Effector memory CD8-positive, alpha-beta T cell (primary cell): ENCODE measurements at places on chromosomes 2 and 18.

- DNase-seq: no peak
These were observed 85.6 kb downstream of the DDX1 start for GRCh38 chr2:15677141-15677843.

- no peak for DNase-seq
These were observed 97.1 kb downstream of the DPP4 start for GRCh38 chr2:161976917-161977316.

GRCh38 chr2:38937548-38937947 is 47.9 kb downstream of the ARHGEF33 start:
- no peak for DNase-seq

- no peak for DNase-seq
These were observed 261.1 kb upstream of the ZEB2 start for GRCh38 chr2:144780983-144781382.

DNA sequence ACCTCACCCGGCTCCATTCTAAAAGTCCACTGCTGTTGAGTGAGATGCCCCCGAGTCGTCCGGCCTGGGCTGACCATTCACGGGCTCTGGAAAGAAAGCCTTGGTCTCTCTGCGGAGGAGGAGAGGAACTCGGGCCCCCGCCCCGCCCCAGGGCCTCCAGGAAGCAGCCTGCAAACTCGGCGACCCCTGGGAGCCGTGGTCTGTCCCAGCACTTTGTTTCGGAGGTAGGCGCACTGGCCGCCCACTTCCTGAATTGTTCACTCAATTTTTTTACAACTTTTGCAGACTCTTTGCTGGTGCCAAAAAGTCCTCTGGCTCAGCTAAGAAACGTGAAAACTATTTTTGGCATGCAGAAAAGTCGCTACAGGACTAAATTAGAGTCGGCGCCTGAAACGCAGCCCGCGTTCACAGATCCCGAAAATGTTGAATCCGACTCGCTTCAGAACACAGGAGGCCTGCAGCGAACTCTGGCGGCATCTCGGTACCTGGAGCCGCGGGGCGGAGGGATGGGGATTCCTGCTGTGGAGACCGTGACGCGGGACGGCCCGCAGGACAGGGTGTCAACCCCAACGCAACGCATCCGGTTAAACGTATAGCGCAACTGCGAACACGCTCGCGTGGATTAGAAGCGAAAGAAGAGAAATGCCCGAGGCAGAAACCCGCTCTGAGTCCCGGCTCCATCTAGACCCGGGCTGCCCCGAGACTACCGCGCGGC is 1.5 kb downstream of the PXDN start:
- DNase-seq: no peak

DNA sequence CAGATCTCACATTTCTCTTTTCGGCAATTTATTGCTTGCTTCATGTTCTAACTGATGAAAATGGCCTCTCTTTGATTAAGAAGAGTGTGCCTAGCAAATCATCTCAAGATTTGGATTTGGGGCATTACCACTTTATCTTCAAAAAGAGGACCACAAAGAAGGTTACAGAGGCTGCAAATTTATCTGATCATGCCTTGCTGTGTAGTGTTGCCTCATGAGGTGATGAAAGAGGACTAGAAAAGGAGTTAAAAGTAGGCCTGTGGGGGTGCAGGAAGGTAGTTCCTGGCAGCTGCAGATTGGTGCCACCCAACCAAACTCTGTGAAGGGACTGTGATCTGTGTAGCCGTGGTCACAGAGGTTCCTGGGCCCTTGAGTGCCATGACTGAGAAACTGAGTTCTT is 69.2 kb downstream of the PRELID3A start:
- no peak for DNase-seq

GRCh38 chr2:42854207-42854818 is 61.9 kb upstream of the HAAO start:
- DNase-seq: no peak

DNA sequence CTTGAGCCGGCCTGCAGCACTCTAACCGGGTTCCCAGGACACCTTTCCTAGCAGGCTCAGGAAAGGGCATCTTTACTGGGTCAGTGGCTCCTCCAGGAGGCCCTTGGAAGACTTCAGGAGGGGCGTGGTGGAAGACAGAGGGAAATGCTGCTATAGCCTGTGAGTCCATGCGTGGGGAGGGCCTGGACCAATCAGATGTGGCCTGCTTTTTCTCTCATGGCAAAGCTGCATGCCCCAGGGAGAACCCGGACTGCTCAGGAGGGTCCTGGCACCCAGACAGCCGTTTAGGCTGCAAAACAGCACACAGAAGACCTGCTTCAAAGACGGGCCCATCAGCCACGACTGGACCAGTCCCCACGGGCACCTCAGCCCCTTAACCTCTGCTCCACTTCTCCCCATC is 84.4 kb downstream of the EIPR1 start:
- DNase-seq: no peak

- no peak for DNase-seq
These were observed 173.8 kb upstream of the TMEM200C start for GRCh38 chr18:6069103-6069502.

- DNase-seq: no peak
These were observed 182.4 kb downstream of the CDH2 start for GRCh38 chr18:27994571-27994970.

DNA sequence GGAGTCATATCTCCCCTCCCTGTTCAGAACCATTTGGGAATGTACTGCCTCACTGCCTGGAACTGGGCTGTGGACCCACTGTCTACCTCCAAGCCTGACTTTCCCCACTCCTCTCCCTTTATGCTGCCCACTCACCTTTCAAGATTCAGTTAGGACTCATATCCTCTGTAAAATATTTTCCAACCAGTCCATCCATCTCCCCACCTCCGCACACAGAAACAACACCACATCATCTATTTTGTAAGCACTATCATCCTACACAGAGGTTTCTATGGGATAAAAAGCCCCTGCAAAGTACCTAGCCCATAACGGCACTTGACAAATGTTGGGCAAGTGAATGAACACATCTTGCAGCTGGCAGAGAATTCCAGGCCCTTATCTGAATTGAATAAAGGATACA is 250.8 kb downstream of the ANAPC1 start:
- no peak for DNase-seq

DNA sequence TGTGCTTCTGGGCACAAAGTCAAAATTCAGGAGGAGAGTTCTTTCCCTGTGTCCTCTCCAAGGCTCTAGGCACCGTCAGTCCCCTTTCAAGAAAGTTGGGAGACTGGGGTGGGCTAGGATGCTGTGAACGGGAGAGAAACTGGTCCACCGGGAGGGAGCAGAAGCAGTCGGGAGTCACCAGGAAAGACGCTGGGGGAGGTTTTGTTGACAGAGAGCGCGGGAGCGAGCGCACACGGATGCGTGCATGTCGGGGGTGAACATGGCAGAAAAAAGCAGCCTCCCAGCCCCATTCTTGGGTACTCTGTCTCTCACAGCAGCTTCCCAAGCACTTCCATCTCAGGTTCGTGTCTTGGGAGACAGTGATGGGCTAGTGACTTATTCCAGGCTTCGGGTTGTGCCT is 97.1 kb upstream of the PXDN start:
- no peak for DNase-seq

DNA sequence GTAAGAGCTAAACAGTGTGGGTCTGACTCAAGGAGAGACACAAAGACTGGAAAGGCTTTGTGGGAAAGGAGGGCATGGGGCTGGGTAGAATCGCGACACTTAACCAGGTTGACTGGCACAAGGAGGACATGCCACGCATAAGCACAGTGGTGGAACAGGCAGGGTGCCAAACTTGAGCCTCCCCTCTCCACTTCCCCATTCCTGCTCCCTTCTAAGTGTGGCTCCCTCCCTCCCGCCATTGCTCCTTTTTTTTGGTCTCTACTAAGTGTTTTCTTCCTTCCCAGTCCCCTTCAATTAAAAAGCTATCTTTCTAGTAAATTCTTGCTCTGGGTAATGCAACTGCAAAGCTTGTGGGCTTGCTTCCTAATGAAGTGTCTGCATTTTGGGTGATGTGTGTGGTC is 40.3 kb upstream of the ZFP36L2 start:
- DNase-seq: no peak

GRCh38 chr2:106053116-106053515 is 141.0 kb downstream of the UXS1 start:
- peak; percentile 24 for DNase-seq

- no peak for DNase-seq
These were observed 135.8 kb downstream of the IKZF2 start for GRCh38 chr2:213015387-213016165.

GRCh38 chr18:74282755-74283554 is 8.8 kb downstream of the CYB5A start:
- no peak for DNase-seq

- DNase-seq: no peak
These were observed 7.5 kb upstream of the MYO3B start for GRCh38 chr2:170170281-170171040.

DNA sequence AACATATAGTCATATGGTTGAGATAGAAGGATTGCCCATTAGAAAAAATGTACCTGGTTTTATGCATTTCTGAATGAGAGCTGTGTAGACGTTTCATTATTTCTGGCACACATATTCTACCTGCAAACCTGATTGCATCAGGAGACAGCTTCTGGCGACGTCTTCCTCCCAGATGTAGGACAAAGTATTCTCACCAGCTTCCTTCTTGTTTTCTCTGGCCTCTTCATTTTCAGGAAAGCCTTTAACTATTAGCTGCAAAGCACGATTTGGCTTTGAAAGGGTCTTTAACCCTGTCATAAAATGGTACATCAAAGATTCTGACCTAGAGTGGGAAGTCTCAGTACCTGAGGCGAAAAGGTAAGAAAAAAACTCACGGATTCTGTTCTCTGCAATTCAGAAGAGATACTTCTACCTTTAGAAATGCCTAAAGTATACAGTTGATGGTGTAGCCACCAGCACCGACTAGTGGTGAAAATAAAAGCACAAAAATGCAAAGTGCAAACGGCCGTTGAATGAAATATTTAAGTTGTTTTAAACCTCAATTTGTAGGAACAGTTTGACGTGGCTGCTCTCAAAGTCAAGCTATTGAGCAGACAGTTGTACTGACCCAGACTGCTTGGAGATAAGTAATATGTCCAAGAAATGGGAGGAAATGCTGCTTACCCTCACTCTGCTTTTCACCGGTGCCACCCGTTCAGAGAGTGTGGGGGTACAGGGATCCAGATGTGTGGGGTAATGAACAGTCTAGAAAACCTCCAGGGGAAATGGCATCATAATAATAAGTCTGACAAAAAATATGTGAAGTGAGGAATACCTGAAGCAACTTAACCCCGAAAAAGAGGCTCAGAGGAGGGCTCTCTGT is 20.2 kb downstream of the IL18RAP start:
- DNase-seq: peak; percentile 48

DNA sequence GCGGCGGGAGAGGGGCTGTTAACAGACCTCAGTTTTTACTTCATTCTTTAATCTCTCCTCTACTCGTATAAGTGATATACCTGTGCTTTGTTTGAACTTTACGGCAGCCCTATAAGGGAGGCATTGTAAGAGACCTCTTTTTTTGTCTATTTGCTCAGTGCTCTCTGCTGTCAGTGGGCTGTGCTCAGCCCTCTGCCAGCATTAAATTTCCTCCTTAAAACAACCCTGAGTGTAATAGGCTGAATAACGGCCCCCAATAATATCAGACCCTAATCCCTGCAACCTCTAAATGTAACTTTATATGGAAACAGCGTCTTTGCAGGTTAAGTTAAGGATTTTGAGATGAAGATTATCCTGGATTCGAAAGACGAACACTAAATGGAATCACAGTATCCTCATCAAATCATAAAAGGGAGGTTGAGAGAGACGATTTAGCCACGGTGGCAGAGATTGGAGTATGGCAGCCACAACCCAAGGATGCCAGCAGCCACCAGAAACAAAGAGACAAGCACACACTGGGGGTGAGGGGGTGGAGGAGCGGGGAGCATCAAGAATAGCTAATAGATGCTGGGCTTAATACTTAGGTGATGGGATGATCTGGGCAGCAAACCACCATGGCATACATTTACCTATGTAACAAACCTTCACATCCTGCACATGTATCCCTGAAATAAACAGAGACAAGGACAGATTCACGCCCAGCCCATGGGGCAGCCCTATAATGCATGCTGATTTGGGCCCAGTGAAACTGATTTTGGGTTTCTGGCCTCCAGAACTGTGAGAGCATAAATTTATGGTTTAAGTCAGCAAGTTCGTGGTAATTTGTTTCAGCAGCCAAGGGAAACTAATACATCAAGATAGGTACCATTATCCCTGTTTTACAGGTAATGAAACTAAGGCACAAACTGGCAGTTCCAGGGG is 894 bp upstream of the FARSB start:
- DNase-seq: no peak

DNA sequence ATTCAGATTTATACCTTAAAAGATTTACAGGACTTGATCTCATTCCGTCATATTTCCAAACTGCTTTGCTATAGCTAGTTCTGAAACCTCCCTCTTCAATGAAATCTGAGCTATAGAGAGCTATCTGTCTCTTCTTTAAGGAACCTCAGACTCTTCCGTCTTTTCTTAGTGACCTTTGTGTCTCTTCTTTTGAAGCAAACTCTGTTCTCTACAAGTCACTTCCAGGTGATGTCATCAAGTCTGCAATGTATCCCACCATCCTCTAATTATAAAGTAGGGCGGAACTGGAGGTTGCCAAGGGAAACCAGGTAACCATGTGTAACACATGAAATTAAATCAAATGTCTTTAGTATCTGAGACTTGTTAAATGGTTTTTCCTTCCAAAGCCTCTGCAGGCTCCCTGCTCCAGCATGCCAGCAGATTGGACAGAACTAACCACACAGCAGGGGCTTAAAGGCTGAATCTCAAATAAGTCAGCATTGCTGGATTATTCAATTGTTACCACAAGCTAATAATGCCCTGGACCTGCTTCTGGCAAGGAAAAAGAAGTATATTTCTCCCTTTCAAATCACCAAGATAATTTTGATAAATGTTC is 41.2 kb upstream of the PEX13 start:
- DNase-seq: no peak

DNA sequence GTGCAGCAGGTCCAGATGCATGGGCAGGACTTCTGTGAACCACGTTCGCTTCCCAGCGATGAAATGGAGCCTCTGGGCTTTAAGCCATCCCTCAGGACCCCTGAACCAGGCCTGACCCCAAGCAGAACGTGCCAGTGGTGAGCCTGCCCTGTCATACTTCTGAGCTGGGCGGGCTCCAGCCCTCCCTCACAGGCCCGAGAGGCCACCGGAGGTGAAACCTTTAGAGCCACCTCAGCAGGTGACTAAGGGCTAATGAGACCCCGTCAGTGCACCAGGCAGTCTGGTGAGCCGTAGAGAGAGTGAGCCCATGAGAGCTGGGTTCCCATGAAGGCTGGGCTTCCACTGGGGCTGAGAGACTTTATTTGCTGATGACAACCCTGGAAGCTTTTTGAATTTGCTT is 8.9 kb upstream of the MAL start:
- no peak for DNase-seq

DNA sequence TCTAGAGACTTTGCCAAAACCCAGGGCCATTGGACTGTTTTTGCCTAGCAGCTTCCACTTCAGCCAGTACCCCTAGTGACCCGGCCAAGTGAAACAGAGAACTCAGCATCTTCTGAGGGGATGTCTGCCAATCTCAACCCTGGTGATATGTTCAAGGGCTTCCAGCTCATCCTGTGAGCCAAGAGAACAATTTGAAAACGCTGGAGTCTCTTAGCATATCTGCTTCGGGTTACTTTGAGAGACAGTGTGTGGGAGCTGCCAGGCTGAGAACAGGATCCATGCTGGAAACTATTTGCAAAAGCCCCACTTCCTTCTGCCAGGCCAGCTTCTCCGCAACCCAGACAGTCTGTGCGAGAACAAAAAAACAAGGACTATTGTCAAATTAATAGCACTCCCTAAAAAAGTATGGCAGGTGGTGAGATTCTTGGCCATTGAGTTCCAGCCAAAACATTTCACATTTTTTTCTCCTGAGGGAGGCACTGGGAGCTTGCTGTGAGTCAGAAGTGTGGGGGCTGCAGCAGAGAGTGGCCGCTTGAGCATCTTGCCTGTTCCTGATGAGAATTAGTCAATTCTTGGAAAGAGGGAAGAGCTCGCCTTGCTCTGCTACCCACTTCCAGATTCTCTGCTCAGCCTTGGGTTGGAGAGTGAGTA is 395.6 kb upstream of the TRIB2 start:
- DNase-seq: no peak
